ENCODE measurements at places on chromosomes 13 and 19. TPM values are rescaled to one million over a fixed set of nuclear protein-coding genes. Genes with fewer than 3 reads are reported as not detected.

Gene OR10H1
- not detected for total RNA-seq

Gene KLK12
- total RNA-seq, result not detected

GRCh38 chr19:35008891-35009341 is 8.8 kb downstream of the GRAMD1A start:
- DNase-seq, result no peak

GRCh38 chr13:75850916-75851315 is 214.8 kb downstream of the LMO7 start:
- DNase-seq, result no peak

- DNase-seq, result no peak
Observed at GRCh38 chr19:43101950-43102349, 19.4 kb upstream of the PSG2 start.

DNA sequence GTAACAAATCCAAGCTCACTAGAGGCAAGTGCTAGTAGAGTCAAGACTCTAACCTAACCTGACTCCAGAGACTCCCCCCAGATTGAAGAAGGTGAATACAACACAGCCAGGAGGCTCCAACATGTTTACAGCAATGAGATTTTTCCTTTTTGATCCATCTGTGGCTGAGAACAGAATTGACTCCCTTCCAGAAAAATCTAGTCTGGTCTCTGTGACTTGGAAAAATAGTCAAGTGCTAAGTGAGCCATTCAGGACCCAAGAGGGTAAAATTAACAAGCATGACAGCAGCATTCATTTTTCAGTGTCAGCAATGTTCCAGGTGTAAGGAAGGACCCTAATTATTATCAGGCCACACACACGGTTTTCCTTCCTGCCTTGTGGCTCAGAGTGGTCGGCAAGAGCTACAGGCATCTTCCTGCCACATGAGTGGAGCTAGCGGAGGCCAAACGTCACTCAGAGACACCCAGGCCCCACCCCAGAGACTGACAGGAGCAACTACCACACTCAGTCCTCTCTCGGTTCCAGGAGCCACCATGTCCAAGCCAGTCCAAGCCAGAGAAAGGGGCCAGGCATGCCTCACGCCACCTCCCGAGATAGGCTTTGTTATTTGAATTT is 395.1 kb downstream of the FOXO1 start:
- no peak for DNase-seq

- DNase-seq, result no peak
Observed at GRCh38 chr13:33092073-33092987, 76.1 kb downstream of the KL start.

GRCh38 chr13:30216111-30216510 is 91.2 kb downstream of the KATNAL1 start:
- no peak for DNase-seq

DNA sequence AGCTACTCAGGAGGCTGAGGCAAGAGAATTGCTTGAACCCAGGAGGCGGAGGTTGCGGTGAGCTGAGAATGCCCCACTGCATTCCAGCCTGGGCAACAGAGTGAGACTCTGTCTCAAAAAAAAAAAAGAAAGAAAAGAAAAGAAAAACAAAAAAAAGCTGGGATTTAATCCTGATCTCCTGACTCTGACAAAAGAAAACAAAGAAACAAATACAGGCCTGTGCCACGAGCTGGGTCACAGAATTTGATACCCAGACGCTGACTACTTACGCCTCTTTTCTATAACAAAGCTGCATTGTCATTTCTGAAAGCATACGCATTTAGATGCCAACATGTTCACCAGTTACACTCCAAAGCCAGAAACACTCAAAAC is 18.2 kb upstream of the GTF2F2 start:
- no peak for DNase-seq
